ENCODE measurements at places on chromosomes 4 and X. TPM values are rescaled to one million over a fixed set of nuclear protein-coding genes. Genes with fewer than 3 reads are reported as not detected.

CTAG2 gene
- total RNA-seq = not detected

MAML3 gene
- 2.0 TPM for total RNA-seq

COL4A5 gene
- not detected for total RNA-seq

GRCh38 chr4:125522588-125522987 lies 207.8 kb downstream of the FAT4 start:
- DNase-seq = no peak

DNA sequence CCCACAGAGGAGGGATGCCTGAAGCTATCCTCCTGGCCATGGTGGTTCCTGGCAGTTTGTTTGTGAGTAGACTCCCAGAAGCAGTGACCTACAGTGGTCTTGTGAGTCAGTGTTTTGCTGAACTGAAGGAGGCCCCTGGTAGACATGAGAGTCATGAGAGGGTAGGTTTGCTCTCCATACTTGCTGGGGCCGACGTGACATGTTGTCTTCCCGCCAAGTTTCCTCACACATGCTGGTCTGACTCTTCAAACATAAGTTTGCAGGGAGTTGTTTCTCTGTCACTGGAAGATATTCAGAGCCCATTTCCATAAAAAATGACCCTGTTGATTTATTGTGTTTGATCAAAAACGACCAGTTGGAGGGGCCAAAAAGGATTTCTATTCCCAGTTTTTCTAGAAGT lies 131.1 kb upstream of the SCML1 start:
- no peak for DNase-seq

DNA sequence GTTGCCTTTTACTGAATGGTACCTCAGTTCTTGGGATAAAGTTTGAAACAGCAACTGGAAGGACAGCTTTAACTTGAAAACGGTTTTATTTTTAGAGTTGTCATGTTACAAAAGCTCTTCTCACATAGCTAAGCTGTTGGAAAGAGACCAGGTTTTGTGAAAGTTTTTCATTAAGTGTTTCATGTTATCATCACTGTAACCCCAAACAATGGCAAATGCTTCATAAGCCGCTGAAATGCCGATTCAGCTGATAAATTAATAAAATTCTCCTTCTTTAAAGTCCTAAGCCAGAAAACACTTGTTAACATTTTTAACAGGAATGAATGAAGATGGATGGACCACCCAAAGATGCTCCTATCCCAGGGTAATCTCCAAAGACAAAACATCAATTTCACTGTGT lies 76.1 kb upstream of the IRF2 start:
- DNase-seq = no peak

DNA sequence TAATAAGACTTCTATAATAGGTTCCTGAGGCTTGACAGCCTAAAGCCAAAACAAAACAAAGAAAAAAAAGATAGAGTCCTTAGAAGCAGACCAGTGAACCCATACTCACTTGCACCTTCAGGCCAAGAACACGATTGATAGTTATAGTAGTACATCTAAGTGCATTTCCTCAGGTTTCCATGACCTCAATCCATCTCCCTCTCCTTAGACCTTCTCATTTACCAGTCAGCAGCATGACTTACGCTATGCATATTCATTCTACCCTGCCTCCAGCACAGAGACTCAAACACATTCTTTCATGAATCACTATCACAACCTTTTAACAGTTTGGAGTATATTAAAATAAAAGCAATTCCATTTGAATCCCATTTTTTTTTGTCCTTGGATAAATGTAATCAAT lies 855.6 kb downstream of the CCSER1 start:
- no peak for DNase-seq

DNA sequence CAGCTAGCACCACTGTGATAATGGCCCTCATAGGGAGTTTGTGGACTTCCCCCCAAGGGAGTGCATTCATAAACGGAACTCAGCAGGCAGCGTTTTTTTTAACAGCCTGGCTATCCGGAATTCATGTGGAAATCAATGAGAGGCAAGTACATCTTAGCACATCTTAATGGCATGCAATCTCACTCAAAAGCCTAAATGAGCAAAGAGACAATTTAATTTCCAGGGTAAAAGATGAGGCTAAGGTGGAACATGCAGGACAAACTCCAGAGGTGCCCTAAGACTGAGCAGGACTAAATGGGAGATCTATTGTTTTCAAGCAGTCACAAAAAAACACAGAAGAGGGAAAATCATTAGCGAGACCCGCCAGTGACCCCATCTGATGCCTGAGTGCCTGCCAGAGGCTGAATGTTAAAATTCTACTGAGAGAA lies 243.5 kb upstream of the KCNIP4 start:
- no peak for DNase-seq
